HS-27A (cell line): ENCODE measurements at places on chromosomes 7 and 10.

DNA sequence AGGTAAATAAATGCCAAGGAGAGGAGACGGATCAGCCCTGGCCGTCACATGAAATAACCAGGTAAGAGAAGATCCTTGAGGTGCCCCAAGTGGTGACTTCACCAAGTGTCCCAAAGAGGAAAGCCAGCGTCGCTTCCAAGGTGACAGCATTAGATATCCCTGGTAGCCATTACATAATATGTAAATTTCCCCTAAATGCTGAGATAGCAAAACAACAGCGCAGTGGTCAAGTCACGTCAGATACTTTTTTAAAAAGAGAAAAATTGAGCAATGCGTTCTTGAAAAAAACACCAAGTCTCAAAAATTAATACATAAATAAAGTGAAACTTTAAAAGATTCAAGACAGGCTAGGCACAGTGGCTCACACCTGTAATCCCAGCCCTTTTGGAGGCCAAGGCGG, 100.2 kb downstream of the HTR5A start:
- DNase-seq, result no peak

DNA sequence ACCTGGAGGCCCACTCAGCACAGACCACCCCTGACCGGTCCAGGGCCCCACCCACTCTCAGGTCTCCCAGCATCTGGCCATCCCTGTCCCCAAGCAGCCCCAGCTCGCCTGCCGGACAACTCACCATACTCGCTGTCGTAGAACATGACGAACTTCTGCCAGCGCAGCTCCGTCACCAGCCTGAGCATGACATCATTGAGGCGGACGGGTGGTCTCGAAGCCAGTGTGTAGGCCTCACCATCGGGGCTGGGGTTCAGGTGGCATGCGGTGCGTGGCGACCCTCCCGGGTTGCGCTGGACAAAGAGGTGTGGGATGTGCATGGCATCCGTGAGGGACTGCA, 160.4 kb downstream of the GRID1 start:
- DNase-seq, result no peak

GRCh38 chr7:36127075-36127740, 25.8 kb upstream of the EEPD1 start:
- DNase-seq, result no peak

- DNase-seq, result no peak
Measured at GRCh38 chr10:127619546-127620325, 70.6 kb downstream of the NPS start.
